Thoracic aorta endothelial cell (primary cell): ENCODE measurements at places on chromosomes 11 and 22. TPM values are rescaled to one million over a fixed set of nuclear protein-coding genes. Genes with fewer than 3 reads are reported as not detected.

The GSTT2B gene
- 7.1 and 11.4 TPM in 2 replicates for total RNA-seq

The PATE2 gene
- 0.13 and 0.50 TPM in 2 replicates for total RNA-seq

The SPDYC gene
- not detected in 2 replicates for total RNA-seq

The OR4C45 gene
- total RNA-seq, result not detected in 2 replicates

The CCDC87 gene
- total RNA-seq, result 0.27 and 0.50 TPM in 2 replicates

The NEU3 gene
- total RNA-seq, result 6.6 and 10.3 TPM in 2 replicates

The C11orf21 gene
- not detected in 2 replicates for total RNA-seq

The MMP8 gene
- not detected in 2 replicates for total RNA-seq

The EFCAB6 gene
- 0.27 and 0.36 TPM in 2 replicates for total RNA-seq

The RIMBP3B gene
- total RNA-seq, result not detected in 2 replicates

The PLAAT2 gene
- not detected in 2 replicates for total RNA-seq
